Heart left ventricle (tissue), 16 donors: ENCODE measurements at places on chromosomes 16 and 17. TPM values are rescaled to one million over a fixed set of nuclear protein-coding genes. Genes with fewer than 3 reads are reported as not detected.

- no peaks in the 10 kb centered on the region for H3K27me3 ChIP-seq
- H3K27ac ChIP-seq: no peak overlapping the region
These were observed 769 bp downstream of the CD19 start for GRCh38 chr16:28932339-28933141.

DNA sequence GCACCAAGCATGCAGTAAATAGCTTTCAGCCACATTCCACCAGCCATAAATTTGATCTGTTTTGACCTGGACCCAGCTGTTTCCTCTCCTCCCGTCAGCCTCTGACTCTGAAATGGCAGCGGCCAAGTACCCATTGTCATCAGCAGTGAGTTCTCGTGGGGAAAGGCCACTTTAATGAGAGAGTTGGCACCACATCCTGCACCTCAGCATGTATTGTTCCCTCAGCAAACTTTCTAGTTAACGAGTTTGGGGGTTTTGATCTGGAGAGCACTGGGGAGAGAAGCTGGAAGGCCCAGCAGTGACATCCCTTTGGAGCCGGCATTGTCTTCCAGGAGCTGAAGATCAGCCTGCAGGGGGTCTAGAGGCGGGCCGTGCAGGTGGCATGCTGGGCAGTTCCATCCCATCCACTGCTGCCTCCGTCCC lies 84.9 kb downstream of the RPA1 start:
- no peak overlapping the region for H3K4me3 ChIP-seq
- H3K27me3 ChIP-seq: peaks cover 15% of the 10 kb centered on the region
- no peak for DNase-seq
- H3K36me3 ChIP-seq: no peaks in the 10 kb centered on the region

- no peaks in the 10 kb centered on the region for H3K36me3 ChIP-seq
- no peaks in the 10 kb centered on the region for H3K27me3 ChIP-seq
- no peak overlapping the region for H3K27ac ChIP-seq
- no peak for DNase-seq
These were observed 265.2 kb downstream of the XYLT1 start for GRCh38 chr16:17205279-17206211.

Gene C17orf107
- total RNA-seq: 0.43 TPM

GRCh38 chr17:33986566-33986965 lies 268.5 kb upstream of the CCL2 start:
- no peak overlapping the region for H3K27ac ChIP-seq
- no peaks in the 10 kb centered on the region for H3K36me3 ChIP-seq
- DNase-seq: no peak
- no peaks in the 10 kb centered on the region for H3K27me3 ChIP-seq
- H3K4me1 ChIP-seq: peaks cover 11% of the 10 kb centered on the region
- H3K4me3 ChIP-seq: no peak overlapping the region

DNA sequence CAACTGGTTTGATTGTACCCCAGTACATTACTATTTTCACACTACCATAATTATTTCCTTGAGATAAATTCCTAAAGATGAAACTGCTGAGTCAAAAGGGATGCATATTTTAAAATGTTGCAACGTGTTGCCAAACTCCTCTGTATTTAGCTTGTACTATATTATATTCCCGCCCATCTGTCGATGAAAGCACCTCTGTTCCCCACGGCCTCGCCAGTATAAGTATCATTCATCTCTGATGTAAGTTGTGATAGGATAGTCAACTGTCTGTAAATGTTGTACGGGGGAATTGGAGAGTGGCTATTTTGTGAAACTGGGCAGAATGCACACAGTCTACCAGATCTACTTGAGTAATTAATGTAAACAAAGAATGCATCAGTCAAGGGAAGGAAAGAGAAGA lies 47.7 kb upstream of the TNRC6A start:
- DNase-seq: no peak
- no peaks in the 10 kb centered on the region for H3K36me3 ChIP-seq
- H3K4me3 ChIP-seq: no peak overlapping the region
- no peaks in the 10 kb centered on the region for H3K4me1 ChIP-seq
- no peak overlapping the region for H3K27ac ChIP-seq

GRCh38 chr16:15636392-15636873 lies 6.5 kb downstream of the MARF1 start:
- no peaks in the 10 kb centered on the region for H3K27me3 ChIP-seq
- no peak overlapping the region for H3K4me3 ChIP-seq
- no peak overlapping the region for H3K27ac ChIP-seq
- no peak for DNase-seq
- peaks cover 83% of the 10 kb centered on the region for H3K36me3 ChIP-seq
- peaks cover 1% of the 10 kb centered on the region for H3K4me1 ChIP-seq

Gene B9D1
- total RNA-seq: 5.6 TPM

DNA sequence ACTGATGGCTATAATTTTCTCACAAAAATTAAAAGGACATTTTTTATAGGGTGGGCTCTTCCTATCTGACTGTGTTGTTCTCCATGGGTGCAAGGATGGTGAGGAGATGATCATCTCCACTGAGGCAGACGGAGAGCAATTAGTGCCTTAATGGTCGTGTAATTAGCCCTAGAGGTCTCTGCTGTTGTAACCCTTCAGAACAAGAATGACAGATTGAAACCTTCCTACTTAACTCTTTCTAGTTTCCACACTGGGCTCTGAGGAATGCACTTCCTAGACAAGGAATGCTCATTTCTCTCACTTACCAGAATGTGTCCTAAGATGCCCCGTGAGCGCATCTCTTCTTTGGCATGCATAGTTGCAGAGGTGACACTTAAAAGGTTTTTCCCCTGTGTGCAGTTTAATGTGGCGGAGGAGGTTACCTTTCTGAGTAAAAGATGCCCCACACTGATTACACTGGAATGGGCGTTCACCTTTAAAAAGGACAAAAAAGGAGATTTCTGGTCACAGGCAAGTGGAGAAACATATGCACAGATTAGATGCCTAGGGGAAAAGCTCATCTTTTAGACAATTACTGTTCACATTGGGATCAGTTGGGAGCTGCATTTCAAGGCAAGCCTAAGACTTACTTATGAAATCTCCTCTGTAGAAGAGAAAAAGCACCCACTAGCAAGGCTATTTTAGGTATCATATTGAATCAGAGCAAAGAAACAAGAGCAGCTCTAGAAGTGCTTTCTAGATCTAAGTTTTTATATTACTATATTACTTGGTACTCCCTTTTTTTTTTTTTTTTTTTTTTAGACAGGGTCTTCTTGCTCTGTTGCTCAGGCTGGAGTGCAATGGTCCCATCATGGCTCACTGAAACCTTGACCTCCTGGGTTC lies 53.6 kb downstream of the GRB7 start:
- no peaks in the 10 kb centered on the region for H3K36me3 ChIP-seq
- no peaks in the 10 kb centered on the region for H3K4me1 ChIP-seq

Gene CACNG5
- total RNA-seq: not detected

DNA sequence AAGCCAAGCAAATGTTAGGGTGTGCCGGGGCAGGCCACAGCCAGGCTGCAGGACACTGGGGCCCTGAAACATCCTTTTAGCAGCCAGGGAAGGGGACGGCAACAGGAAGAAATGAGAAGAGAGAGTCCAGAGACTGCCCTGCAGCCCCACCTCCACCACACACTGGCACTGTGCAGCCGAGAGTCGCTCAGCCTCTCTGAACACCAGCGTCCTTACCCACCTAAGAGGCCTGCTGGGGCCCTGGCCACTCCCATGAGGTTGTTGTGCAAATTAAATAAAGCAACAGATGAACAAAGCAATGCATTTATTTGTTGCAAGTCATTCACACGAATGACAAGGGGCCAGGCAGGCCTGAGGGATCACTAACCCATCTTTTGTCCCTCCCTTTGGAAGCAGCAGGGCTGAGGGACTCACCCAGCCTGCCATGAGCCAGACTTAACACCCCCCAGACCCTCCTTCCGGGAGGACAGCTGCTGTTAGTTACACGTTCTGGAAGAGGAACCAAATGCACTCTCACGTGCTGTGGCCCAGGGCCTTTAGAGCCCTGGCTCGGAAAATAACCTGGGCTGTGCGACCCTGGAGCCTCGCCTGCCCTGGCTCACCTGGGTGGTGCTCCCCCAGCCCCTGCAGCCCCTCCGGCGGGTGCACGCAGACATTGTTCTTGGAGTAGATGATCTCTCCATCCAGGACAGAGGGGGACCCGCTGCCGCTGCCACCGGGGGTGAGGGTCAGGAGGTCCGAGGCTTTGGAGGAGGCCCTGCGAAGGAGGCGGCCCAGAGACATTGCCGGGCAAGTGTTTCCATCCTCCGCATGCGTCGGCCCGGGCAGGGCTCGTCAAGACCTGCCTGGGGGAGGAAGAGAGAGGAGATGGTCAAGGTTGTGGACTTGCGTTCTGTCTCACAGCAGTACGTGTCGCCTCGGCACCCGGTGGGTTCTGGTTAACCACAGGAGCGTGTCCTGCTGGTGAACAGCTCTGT lies 22.6 kb downstream of the TBC1D16 start:
- H3K36me3 ChIP-seq: peaks cover 3% of the 10 kb centered on the region
- peak; percentile 20 for DNase-seq
- H3K4me3 ChIP-seq: no peak overlapping the region

DNA sequence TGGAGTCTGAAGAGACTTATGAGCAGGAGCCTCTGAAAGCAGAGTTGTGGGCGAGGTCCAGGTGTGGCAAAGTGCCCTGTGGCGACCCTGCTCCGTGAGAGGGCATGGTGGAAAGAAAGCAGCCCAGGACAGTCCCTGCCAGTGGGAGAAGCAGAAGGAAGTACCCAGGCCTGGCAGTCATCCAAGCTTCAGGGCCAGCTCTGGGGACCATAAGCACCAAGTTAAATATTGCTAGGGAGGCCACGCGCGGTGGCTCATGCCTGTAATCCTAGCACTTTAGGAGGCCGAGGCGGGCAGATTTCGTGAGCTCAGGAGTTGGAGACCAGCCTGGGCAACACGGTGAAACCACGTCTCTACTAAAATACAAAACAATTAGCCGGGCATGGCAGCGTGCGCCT lies 4.9 kb upstream of the ASGR1 start:
- no peak overlapping the region for H3K4me3 ChIP-seq
- no peaks in the 10 kb centered on the region for H3K36me3 ChIP-seq
- H3K27ac ChIP-seq: no peak overlapping the region
- DNase-seq: no peak

DNA sequence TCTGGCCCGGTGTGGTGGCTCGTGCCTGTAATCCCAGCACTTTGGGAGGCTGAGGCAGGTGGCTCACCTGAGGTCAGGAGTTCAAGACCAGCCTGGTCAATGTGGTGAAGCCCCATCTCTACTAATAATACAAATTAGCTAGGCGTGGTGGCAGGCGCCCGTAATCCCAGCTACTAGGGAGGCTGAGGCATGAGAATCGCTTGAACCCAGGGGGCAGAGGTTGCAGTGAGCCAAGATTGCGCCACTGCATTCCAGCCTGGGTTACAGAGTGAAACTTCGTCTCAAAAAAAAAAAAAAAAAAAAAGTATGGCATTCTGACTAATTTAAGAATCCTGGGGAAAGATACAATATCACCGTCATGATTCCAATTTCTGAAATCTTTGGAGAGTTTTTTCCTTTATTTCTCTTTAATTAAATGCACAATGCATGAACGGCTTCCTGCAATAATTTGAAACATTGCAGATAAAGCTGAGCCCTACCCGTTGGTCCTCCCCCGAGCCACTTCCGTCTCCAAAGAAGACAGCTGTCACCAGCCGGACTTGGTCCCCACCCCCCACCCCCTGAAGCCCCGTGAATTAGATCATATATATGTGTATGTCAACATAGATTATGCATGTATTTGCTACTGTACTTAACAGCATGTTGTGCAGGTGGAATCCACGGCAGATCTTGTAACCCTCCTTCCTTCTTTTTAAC lies 142.6 kb upstream of the PLCG2 start:
- no peak overlapping the region for H3K4me3 ChIP-seq
- H3K27me3 ChIP-seq: no peaks in the 10 kb centered on the region
- DNase-seq: no peak
- peaks cover 11% of the 10 kb centered on the region for H3K4me1 ChIP-seq
- peaks cover 5% of the 10 kb centered on the region for H3K36me3 ChIP-seq
- no peak overlapping the region for H3K27ac ChIP-seq

Gene TSPOAP1
- total RNA-seq: 5.1 TPM

- peak overlapping the region; percentile 83 for H3K4me3 ChIP-seq
- H3K27ac ChIP-seq: peak overlapping the region; percentile 91
- peak; percentile 64 for DNase-seq
These were observed 93.8 kb upstream of the PLEKHM1 start for GRCh38 chr17:45584092-45585036.

Gene ABCC11
- total RNA-seq: not detected

DNA sequence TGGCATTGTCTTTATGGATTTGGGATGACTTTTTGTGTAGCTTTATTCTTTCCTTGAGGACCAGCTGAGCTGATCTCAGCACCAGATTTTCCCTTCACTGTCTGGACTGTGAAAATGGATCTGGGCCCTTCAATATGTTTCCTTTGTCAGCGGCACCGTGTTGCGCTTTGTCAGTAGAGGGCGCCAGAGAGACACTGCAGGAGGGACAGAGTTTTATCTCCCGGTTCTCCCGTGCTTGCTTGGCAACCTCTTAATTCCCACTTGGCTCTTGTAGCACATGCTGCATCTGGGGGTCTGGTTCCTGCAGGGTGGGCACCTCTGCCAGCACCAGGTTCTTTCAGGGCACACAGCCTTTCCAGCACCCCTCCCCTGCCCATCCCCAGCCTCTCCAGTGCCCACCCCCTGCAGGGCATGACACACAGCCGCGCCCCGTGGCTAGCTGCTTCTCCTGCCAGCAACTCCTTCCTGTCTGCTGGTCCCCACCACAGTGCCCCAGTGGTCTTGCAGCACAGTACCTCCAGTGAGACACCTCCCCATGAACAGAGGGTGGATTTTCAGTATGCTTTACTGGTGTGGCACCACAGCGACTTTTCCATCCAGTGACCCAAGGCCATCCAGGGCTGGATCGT lies 19.6 kb downstream of the OR1D5 start:
- no peak overlapping the region for H3K4me3 ChIP-seq
- no peaks in the 10 kb centered on the region for H3K27me3 ChIP-seq
- no peaks in the 10 kb centered on the region for H3K36me3 ChIP-seq
- DNase-seq: no peak
